ENCODE measurements at places on chromosomes 1 and 21.

DNA sequence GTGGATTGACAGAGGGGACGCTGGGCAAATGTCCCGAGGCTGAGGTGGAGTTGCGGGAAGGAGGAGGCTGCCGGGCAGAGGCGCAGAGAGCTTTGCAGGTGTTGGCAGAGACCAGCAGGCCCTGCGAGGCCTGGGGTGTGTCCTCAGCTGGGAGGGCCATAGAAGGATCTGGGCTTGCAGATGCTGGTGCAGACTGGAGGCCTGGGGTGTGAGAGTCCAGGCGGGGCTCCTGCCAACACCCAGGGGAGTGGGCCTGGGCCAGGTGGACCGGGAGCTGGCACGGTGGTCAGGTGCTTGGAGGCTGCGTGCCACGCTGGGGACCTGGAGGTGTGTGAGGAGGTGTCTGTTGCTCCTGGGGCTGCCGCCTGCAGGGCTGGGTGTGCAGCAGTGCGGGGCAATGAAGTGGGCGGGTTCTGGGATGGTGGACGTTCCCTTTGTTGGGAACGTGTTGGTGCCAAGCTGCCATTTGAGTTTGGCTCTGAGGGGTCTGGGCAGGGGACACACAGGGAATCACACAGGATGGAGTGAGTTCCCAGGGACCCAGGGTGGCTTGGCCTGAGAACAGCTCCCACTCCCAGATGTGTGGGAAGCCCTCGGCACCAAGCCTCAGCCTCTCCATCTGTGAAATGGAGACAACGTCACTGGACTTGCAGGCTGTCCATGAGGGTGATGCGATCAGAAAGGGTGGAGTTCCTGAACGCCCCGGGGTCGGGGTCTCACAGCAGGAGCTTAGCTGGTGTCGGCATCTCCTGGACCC, 39.9 kb upstream of the POFUT2 start:
- no peak for DNase-seq

DNA sequence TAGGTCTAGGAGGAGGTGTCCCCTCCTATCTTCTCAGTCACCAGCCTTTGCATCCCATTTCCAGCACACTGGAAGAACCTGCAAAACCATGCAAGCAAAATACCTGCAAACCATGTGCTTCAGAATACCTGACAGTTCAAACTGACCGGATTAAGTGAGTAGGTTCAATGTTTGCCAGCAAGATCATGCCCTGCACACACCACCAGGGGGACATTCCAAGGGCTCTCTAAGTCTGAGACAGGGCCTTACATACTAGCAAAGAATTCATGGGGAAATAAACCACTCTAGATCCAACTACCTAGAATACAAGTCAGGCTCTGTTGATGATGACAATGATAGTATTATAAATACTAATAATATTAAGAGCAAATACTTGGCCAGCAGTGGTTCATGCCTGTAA, 27.6 kb downstream of the INPP5B start:
- peak; percentile 46 for DNase-seq

- DNase-seq: peak; percentile 16
These were observed 118.8 kb upstream of the TMPRSS15 start for GRCh38 chr21:18522181-18522972.

DNA sequence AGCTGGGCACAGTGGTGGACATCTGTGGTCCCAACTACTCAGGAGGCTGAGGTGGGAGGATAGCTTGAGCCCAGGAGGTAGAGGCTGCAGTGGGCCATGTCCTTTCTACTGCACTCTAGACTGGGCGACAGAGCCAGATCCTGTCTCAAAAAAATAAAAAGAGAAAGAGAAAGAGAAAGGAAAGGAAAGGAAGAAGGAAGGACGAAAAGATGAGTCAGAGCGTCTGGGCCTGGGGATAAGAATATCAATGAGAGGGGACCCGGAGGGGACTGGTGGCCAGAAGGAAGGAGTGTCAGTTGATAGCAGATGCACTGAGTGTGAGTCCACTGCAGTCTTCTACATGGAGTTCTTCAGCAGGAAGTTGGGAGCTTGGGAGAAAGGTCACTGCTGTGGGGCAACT, 75.6 kb downstream of the SYT6 start:
- DNase-seq: no peak

DNA sequence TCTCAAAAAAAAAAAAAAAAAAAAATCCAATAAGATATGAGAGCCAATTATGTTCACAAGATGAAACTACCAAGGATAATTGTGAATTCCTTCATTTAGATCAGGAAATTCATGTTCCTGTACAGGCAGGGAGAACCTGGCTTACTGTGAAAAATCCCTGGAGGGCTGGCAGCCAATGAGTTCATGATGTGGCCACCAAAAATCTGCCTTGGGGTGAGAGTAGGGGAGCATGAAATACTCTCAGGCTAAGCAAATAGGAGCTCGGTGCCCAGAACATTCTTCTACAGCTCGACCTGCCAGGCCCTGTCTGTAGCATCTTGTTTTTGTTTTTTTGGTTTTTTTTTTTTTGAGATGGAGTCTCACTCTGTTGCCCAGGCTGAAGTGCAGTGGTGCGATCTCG, 50.1 kb downstream of the PIK3CD start:
- no peak for DNase-seq

GRCh38 chr1:81004011-81004410, 796.7 kb upstream of the ADGRL2 start:
- DNase-seq: no peak

GRCh38 chr1:62358665-62359373, 39.6 kb upstream of the KANK4 start:
- no peak for DNase-seq

- DNase-seq: no peak
These were observed 55.8 kb downstream of the YARS1 start for GRCh38 chr1:32761253-32761877.

GRCh38 chr1:207648334-207649209, 3.6 kb downstream of the CR1L start:
- no peak for DNase-seq

- DNase-seq: peak; percentile 21
These were observed 116.1 kb downstream of the MRPS6 start for GRCh38 chr21:34189506-34189905.

- DNase-seq: peak; percentile 95
These were observed 5.1 kb downstream of the CLCNKB start for GRCh38 chr1:16048573-16049189.

DNA sequence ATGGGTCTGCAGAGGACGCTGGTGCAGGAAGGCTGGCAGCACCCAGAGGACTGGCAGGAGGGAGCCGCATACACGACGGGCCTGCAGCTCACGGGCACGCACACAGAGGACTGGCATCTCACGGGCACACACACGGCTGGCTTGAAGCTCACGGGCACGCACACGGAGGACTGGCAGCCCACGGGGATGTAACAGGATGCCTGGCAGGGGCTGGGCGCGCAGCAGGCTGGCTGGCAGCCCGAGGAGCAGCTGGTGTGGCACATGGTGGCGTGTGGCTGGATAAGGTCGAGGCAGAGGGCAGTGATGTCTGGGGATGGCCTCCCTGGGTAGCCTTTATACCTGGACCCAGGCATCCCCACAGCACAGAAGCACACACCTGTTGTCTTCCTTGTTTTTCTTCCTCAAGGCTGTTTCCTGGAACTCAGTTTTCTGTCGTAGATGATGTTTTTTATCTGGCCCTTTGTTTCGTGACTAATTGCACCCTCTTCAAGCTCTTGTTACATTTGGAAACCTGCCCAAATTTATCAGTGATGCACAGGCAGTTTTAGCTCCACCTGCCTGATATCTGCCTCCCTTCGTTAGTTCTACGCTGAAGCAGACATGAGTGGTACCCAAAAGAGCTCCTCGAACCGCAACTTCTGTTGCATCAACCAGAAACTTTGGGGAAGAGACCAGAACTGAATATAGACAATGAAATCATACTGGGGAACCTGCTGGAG, at the start of gene KRTAP12-1:
KRTAP12-1 (minus strand) TSS at position 303 of the 719 bp plus-strand sequence; CDS start at position 263, 40 bp downstream.
- no peak for DNase-seq

DNA sequence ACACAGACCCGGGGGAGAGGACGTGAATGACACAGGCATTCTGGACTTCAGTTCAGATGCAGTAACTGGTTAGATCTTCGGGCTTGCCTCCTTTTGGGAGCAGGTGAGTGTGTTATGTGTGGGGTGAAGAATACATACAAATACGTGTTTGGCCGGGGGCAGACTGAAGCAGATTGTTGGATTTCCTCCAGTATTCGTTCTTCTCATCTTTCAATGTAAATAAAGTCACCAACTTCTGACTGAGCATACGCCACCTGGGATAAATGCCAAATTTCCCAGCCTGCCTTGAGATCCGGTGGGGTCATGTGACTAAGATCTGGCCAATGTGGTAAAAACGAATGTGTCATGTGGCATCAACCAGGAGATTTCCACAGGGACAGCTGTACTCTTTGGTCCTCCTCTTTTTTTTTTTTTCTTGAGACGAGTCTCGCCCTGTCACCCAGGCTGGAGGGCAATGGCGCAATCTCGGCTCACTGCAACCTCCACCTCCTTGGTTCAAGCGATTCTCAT, 189.8 kb downstream of the RGS7 start:
- no peak for DNase-seq

DNA sequence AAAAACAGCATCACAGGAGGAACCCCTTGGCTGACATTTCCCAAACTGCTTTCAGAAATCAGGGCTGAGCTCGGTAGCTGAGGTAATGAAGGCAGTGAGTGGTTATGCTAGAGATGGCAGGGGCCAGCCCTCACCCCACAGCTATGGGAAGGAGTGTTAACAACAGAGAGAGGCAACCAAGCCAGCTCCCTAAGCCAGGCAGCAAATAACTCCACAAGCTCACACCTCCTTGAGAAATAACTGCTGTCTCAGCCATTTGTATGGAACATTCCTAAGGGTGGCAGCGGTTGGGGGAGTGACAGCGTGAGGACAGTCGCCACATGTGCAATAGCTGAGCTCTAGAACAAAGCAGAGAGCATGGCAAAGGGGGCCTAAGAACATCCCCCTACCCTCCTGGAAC, 42.6 kb downstream of the LMX1A start:
- peak; percentile 28 for DNase-seq

DNA sequence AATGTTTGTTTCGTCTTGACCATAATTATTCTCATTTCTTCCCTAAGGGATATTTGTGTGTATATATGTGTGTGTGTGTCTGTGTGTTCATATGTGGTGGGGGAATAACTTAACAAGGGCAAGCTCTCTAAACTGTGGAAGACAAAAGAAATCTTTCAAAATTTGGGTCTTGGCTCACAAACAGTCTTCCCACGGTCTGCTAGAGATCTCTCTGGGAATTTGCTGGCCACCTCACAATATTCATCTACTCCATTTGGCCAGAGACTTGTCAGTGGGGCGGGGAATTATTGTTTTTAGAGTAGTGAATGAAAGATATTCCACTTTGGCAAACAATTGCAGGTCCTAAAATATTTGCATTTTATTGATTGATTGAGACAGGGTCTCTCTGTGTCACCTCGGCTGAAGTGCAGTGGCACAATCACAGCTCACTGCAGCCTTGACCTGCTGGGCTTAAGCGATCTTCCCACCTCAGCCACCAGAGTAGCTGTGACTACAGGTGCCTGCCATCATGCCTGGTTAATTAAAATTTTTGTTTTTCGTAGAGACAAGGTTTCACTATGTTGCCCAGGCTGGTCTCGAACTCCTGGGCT, 8.0 kb upstream of the EIF2B3 start:
- DNase-seq: no peak

DNA sequence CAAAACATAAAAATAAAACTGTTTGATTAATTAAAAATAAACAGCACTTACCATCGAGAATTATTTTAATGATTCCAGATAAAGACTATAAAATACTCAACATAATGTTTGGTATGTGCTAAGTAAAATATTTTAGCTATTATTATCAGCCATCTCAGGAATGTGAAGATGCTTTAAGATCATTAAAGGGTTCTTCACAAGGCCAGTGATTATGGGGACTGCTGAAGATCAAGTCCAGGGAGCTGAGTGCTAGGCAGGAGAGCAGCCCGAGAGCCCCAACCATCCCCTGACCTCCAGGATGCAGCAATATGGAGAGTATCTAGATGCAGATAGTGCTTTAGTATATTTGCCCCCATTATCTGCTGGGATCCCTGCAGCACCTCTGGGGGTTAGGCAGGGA, 4.6 kb upstream of the TACSTD2 start:
- no peak for DNase-seq

DNA sequence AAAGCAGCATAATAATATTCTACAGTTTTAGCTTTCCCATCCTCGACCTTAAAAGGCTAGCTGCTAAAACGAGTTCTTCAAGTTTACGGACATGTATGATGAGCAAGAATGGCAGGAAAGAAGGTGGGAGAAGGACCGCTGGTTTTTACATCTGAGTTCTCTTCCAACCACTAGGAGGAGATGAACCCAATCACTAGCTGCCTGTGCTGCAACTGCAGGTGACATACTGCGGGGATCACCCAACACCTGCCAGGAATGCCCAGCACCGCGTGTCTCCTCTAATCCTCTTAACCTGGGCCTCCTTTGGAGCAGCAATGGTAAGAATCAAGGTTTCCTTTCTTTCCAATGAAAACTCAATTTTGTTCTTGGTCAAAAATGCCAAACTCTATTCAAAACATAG, 23.5 kb downstream of the TOR3A start:
- DNase-seq: peak; percentile 41

DNA sequence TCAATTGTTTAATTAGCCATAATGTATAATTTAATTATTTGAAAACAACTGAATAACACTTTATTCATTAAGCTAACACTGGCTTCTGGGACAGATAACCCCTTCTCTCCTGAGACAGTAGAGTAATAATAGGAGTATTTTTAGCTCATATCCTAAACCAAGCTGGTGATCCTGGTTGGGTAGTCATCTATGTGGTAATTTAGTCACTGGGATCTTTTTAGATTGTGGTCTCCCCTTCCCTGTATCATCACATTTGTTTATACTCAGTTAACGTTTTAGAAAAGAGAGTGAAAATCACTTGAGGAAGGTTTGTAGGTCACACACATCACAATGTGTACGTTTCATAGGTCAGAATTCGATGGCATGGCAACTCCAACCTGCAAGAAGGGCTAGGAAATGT, 1356.6 kb upstream of the ADGRL2 start:
- DNase-seq: no peak

- DNase-seq: no peak
These were observed 102.6 kb downstream of the PTGS2 start for GRCh38 chr1:186577633-186578032.

DNA sequence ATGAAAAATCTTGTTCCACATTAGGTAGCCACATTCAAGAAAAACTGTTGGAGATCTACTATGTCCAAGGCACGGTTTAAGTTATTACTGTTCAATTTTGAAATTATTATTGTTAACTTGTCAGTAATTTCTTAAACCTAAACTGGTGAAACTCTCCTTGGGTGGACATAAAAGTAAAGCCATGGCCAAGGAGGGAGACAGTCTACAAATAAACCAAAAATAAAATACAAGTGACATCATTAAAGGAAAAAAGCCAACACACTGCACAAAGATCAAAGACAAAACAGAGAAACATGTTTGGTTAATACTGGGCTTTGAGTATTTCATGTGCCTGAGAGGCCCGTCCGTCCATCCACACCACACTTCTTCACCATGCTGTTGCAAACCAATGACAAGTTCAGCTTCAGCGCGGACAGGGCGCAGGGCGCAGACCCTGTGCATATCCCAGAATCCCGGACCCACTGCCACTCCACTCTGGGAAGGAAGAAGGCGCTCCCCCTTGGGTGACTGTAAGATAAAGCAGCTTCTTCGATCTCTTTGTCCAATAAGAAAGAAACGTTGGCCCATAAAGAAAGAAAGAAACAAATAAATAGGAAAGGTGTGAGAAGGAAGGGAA, 918 bp upstream of the RASAL2 start:
- no peak for DNase-seq

GRCh38 chr1:187837787-187838186, 1009.0 kb downstream of the PLA2G4A start:
- no peak for DNase-seq

All from neural progenitor cell (in vitro differentiated cells).